ENCODE measurements at places on chromosomes 16 and 17.

DNA sequence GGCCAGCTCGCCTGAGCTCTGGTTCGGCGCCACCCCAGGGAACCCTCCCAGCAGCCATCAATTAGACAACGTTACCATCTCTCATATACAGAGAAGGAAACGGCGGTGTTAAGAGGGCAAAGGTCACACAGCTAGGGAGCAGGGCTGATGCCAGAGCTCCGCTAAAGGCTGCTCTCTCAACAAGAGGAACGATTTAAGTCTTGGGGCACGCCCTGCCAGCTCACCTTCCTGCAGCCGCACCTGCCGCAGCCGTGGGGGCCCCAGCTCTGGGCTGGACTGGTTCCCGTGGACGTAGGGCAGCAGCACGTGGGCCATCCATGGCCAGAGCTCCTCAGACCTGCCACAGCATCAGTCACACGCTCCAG is 43.5 kb downstream of the PKD1 start:
- DNase-seq: no peak

GRCh38 chr16:56300242-56300623 is 108.9 kb downstream of the GNAO1 start:
- no peak for DNase-seq

GRCh38 chr17:14442798-14443528 is 142.1 kb downstream of the HS3ST3B1 start:
- DNase-seq: no peak

GRCh38 chr17:69047368-69048263 is 13.1 kb downstream of the ABCA9 start:
- no peak for DNase-seq

DNA sequence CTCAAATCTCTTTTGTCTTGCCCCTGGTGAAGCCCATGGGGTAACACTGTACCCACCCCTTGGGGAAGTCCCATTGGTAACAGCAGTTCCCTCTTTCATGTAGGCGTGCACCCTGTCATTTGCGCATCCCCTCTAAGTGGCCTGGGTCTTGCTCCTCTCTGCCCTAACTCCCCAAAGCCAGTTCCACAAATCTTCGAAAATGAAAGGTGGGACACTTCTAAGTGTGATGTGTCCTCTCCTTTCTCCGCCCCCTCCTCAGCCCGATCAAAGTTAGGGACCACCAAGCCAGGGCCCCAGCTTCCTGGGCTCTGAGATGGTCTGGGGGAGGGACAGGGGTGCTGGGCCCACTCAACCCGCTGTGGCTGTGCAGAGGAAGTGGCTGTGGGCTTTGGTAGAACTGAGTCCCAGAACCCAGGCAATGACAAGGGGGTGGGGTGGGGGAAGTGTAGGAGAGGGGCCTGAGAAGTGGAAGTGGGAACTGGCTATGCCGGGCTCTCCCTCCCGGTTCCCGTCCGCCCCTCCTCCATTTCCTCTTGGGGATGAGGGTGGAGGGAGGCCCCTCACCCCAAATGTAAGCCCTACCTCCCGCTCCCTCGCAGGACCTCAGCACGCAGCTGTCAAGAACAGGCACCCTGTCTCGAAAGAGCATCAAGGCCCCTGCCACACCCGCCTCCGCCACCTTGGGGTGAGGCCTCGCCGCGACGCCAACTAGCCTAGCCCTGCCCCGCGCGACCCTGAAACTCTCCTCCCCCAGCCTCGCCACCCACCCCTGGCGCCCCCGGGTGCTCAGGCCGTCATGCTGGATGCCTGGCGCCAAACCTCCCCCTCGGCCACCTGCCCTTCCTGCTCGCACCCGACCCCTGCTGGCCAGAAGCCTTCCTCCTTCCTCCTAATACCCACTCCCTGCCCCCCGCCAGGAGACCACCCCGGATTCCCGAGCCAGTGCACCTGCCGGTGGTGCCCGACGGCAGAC is 8.7 kb downstream of the ABI3 start:
- DNase-seq: no peak

- DNase-seq: no peak
Measured at GRCh38 chr17:27315796-27316465, 22.0 kb downstream of the WSB1 start.

DNA sequence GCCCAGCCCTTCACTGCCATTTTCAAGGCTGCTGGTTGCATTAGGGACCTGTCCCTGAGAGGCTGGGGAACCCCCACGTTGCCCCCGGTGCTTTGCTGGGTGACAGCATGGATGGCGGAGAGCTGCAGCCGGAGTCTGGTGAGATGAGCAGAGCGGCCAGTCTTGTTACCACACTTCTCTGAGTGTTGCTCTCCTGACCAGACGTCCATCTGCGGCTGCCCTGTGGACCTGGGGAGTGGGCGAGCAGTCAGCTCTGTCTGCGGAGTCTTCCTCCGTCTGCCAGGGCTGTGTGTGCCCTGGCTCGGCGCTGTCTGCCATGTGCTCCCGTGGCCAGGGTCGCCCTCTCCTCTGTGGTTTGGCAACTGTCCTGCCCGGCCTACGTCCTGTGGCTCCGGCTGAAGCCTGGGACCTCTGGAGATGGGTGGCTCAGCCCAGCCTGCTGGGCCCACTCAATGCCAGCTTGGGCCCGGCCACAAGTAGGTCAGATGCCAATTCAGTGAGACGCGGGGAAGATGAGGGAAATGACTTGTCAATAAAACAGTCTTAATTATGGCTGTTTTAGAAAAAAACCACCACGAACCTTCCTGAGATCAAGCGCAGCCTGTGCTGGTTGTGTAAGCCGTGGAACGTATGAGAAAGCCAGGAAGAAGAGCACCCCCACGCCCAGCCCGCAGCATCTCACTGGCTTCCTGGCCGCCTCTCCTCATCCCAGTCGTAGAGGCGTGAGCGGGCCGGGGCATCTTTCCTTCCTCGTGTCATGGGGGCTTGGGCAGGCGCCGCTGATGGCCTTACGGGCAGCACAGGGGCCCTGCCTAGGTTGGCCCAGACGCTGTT is 7.9 kb downstream of the KCTD5 start:
- DNase-seq: no peak

DNA sequence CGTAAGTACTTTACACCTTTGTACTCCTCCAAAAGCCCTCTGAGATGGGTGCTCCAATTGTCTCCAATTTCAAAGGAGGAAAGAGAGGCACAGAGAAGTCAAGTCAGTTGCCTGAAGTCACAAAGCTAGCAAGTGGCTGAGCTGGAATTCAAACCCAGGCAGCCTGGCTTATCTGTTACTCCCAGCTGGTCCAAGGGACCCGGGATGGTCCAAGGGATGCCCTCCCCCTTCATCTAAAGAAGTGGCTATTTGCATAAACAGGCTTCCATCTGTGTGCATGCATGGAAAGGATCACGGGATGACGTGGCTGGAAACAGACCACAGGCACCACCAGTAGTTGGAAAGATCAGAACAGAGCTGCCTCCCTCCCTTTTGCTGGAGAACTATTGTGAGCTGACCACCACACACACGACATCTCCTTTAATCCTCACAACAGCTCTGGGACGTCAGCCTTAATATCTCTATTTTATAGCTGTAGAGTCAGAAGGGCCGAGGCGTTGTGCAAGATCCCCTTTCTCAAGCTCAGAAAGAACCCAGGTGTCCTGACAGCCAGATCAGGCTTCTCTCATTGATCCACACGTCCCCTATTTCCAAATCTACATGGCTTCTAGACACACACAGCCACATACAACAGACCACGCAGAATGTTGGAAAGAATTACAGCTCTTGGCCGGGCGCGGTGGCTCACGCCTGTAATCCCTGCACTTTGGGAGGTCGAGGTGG is 10.9 kb upstream of the COL1A1 start:
- no peak for DNase-seq

DNA sequence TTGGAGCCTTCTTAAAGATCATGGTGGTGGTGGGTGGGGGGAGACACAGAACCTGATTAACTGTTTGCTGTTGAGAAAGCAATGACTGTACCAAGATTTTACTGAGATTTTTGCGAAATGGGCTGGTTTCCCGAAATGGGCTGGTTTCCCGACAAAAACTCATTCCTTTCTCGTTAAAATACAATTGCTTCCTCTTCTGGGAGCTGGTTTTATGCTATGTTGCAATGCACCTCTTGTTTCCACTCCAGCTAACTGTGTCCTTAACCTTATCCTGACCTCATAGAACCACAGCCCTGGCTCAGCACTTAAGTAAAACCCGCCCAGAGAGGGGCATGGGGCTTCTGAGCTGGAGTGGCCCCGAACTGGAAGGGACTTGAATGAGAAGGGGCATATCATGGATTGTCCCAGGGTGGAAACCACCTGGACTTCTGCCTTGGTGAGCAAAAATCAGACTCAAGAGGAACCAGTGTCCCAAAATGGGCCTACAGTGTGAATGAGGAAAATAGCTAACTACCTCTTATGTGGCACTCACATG is 20.9 kb downstream of the FAM20A start:
- DNase-seq: no peak

GRCh38 chr16:20952139-20952920 is 51.8 kb downstream of the LYRM1 start:
- DNase-seq: no peak

GRCh38 chr16:8645831-8646230 is 24.3 kb downstream of the METTL22 start:
- DNase-seq: no peak

- DNase-seq: no peak
Measured at GRCh38 chr17:35053204-35053603, 10.3 kb downstream of the RFFL start.

DNA sequence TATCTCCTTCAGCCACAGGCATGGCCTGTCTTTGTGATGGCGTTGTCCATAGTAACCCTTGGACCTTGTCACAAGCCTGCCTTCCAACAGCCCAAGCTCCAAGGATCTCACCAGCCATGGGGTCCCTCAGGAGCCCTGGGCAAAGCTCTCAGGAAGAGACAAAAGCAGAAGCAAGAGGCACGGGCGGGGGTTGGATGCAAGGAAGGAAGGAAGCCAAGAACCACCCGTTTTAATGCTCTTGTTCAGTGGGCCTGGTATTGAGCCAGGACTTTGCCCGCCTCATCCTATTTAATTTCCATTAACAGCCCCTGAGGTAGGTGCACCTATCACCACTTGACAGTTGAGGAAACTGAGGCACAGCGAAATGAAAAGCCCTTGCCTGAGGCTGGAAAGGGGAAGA is 32.3 kb upstream of the GOSR2 start:
- DNase-seq: no peak

DNA sequence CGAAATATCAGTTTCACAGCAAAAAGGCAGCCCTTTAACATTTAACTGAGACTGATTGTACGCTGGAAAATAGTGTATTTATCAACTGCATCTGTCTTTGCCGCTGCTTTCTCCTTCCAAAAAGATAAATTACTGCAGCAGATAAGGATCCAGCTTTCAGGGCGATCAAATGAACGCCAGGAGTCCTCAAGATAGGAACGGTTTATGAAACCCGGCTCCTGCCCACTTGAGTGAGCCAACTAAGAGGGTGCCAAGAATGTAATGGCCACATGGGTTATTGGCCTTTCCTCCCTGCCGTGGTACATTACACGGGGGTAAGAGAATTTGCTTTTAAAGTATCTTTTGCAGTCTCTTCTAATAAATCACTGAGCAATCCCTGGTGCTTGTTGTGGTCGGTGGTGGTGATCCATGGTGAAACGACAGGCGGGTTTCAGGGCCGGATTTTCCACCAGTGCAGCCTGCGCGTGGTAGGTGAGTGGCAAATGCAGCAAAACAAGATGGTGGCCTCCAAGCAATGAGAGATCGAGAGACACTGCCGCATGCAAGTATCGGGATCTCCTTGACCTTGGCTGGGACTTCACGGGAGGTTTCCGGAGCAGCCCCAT is 67.5 kb upstream of the IRX6 start:
- no peak for DNase-seq

GRCh38 chr17:10061111-10061845 is 137.1 kb downstream of the GAS7 start:
- DNase-seq: no peak

GRCh38 chr16:49016461-49016860 is 265.2 kb downstream of the CBLN1 start:
- no peak for DNase-seq

DNA sequence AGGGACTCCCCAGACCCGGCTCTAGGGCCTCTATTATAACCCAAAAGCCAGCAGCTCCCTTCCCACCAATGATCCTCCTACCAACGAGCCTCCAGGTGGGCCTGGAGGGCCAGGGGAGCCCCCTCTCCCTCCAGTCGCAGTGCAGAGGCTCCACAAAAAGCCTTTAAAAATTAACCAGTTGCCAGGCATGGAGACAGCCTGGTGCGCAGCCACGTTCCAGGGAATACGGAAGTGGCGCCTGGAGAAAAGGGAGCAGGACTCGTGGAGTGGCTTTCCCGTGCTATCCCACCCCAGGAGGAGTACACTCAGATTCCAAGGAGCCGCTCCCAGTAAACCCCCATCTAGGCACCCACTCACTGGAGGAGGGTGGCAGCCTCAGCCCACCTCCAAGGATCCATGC is 112.3 kb downstream of the ZNF423 start:
- no peak for DNase-seq

GRCh38 chr17:39222866-39223834 is 2.6 kb downstream of the STAC2 start:
- no peak for DNase-seq

DNA sequence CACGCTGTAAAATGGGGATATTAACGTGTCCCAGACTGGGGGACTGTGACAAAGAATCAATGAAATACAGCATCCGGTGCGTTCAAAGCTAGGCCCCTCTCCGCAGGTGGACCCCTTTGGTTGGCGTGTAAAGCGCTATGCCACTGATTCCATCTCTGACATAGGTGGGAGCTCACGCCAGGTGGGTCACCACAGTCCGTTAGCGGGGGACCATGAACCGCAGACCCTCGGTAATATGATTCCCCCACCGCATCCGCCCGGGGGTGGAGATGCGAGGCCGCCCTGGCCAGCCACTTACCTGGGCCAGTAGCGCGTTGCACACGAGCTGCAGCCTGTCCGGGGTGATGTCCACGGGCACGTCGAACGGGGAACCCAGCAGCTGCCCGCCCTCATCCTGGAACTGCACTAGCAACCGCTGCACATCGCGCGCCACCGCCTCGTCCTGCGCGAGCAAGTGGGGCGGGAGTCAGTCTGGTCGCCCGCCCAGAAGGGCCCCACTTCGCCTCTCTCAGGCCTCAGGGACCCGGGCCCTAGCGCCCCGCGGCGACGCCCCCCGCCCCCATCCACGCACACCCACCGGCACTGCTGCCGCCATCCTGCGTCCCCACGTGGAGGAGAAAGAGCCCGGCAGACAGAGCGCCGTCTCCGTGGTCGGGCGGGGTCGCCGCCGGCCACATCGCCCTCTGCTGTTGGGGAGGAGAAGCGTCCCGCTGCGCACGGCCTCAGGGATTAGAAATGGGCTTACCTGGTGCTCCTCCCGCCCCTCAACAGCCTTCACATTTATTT is at the start of gene NLE1:
Gene NLE1, minus strand, starts transcription at position 623 of the 786 bp plus-strand sequence. Its CDS starts 28 bp downstream, at position 595.
- DNase-seq: peak; percentile 78

- DNase-seq: no peak
Measured at GRCh38 chr17:80086081-80086480, 15.3 kb upstream of the GAA start.

DNA sequence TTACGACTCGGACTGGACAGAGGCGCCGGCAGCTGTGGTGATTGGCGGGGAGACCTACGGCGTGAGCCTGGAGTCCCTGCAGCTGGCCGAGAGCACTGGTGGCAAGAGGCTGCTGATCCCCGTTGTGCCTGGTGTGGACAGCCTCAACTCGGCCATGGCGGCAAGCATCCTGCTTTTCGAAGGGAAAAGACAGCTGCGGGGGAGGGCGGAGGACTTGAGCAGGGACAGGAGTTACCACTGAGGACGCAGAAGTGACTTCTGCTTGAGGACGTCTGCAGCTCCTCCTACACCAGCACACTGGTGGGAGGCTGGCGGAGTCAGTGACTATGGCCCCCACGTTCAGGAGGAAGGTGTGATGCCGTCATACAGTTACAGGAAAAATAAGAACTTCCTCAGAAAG is 9.7 kb downstream of the MRM3 start:
- no peak for DNase-seq
